Motor neuron (in vitro differentiated cells): ENCODE measurements at places on chromosomes 4 and X. TPM values are rescaled to one million over a fixed set of nuclear protein-coding genes. Genes with fewer than 3 reads are reported as not detected.

DNA sequence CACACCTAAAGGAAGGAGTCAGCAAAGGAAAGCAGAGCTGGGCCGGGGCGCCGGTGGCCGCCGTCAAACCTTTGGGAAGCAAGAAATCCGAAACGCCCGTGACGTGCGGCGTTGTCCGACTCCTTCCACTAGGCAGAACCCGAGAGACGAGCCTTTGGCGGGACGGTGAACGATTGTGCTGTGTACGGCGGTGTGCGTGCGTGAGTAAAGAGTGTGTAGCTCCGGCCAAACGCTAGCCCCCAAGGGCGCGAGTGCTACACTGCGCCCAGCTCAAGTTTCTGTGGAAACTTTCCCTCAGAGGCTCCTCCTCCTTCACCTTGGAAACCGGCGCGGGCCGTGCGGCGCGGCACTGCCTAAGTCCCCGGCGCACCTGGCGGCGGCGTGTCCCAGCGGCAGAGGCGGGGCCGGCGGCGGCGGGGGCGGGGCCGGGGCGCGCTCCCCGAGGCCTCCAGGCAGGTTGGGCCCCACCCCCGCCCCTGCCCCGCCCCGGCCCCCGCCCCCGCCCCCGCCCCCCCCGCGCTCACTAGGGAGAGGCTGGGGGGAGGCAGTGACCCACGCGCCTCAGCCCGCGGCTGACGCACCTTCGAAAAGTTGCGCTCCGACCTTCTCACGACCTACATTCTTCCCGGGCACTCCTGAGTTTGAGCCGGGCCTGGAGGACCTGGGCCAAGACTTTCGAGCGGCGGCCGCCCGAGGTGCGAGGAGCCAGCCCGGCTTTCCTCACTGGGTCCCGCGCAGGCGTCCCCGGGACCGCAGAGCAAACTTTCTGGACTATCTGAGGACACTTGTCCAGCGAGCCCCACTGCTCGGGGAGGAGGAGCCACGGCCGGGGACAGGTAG, at the start of gene FHIP1A:
FHIP1A (plus strand) TSS at position 547 of the 840 bp plus-strand sequence. CDS start 157,084 bp downstream, outside the sequence.
- peak; percentile 97 for ATAC-seq

DNA sequence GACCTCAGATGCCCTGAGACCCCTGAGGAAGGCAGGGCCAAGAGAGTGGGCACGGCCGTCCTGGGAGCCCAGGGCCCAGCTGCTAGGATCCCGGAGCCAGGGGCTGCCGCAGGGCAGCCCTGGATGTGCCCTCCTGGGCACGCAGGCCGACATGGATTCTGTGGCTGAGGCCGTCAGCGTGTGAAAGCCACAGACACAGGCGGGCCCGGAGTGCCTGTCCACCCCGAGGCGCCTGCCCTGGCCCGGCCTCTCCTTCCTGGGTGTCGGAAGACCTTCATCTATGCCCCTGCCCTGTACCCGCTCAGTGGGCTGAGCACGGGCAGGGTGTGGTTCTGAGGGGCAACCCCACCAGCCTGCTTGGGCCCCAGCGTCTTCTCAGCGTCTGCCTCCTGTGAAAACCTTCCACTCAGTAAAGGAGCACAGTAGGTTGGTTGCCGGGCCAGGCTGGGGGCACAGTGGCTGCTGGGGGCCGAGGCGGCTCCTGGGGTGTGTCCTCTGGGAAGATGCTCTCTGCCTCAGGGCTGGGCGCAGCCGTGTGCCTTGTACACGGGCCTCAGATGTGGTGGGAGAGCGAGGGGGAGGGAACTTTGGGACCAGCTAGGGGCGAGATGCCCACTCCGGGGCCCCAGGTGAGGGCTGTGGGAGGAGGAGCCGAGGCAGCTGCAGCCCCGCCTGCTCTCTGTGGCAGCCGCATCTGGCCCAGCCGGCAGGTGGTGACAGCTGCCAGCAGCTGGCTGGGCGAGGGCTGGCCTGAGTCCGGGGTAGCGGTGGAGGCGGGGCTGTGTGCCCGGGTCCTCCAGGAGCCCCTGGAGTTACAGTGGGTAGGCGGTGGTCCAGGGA, 20.8 kb downstream of the FGFRL1 start:
- ATAC-seq = no peak

RAB9A gene
- 9.7 and 11.4 TPM in 2 replicates for total RNA-seq

IL2RG gene
- not detected in 2 replicates for total RNA-seq

DNA sequence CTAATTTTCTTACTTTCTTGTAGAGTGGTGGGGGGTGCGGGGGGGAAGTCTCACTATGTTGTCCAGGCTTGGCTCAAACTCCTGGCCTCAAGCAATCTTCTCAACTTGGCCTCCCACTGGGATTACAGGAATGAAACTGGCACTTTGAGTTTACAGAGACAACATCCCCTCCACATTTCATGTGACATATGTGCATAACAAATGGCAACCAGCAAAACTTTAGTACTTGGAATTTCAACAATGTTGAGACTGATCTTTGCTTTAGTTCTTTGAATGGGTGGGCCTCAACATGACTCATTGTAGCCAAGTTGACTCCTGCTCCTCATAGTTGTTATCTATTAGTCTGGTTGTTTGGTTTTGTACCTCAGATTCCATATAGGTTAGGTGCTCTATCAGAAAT, 11.4 kb upstream of the FMR1 start:
- peak; percentile 73 for ATAC-seq
